Fibroblast of pulmonary artery (primary cell): ENCODE measurements at places on chromosomes 6 and 20.

GRCh38 chr6:130717657-130718056, 109.5 kb upstream of the SMLR1 start:
- DNase-seq, result no peak

DNA sequence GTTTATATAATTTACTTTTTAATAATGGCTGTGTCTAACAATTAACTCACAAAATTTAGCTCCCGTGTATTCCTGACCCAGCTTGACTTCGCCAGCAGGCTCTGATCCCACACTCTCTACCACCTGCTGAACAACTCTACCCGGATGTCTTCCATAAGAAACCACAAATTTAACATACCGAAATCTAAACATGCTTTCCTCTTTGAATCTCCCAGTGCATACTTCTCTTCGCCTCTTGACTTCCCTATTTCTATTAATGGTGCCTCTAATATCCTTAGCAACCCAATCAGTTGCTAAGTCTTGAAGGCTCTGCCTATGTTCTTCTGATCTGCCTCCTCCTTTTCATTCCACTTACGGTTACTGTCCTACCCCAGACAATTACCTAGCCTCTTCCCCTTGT, 4.6 kb upstream of the MYB start:
- no peak for DNase-seq

DNA sequence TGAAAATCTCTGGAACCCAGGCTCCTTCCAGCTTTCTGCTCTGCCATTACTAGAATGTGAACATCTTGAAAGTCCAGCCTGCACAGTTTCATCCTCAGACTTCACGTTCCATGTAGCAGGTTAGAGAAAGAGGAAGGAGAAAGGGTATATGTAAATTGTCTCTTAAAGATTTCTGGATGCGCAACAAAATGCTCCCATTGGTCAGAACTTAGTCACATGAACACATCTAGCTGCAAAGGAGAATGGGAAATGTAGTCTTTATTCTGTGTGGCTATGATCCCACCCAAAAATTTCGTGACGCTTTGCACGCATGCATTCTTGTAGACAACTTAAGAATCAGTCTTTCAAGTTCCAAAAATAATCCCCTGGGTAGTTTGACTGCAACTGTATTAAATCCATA, 46.4 kb upstream of the CHD6 start:
- peak; percentile 19 for DNase-seq

- no peak for DNase-seq
These were observed 6.1 kb downstream of the RAMACL start for GRCh38 chr6:166580076-166581050.

- DNase-seq, result peak; percentile 48
These were observed 200.3 kb downstream of the EDN1 start for GRCh38 chr6:12490351-12490903.

GRCh38 chr20:19654921-19655320, 103.1 kb upstream of the RIN2 start:
- DNase-seq, result no peak

- peak; percentile 90 for DNase-seq
These were observed 55.0 kb downstream of the KIF13A start for GRCh38 chr6:17932330-17932852.

GRCh38 chr6:130677312-130677711, 149.9 kb upstream of the SMLR1 start:
- no peak for DNase-seq

- DNase-seq, result no peak
These were observed 536.2 kb upstream of the NRSN1 start for GRCh38 chr6:23589811-23590210.

DNA sequence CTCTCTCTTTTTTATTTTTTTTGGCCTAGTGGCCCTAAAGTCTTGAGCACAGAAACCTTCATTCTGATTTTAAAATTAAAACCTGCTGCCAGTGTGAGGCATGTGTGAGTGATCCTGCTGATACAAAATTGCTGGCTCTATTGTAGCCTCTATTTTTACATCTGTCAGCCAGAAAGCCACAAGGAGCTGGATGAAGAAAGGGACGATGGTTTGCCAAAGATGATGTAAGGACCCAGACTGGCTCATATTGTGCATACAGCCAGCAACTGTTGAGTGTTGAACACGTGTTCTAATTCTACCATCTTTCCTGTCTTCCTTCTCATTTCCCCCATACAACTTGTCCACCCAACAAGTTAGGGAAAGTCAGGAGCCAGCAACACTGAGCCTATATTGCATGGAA, 40.8 kb upstream of the ATXN1 start:
- DNase-seq, result peak; percentile 68

- no peak for DNase-seq
These were observed 247.8 kb downstream of the PRL start for GRCh38 chr6:22049002-22049401.
